ENCODE measurements at places on chromosomes 12 and 14.
A peak's percentile ranks its signal among the peaks of the same experiment; 100 is the strongest.

DNA sequence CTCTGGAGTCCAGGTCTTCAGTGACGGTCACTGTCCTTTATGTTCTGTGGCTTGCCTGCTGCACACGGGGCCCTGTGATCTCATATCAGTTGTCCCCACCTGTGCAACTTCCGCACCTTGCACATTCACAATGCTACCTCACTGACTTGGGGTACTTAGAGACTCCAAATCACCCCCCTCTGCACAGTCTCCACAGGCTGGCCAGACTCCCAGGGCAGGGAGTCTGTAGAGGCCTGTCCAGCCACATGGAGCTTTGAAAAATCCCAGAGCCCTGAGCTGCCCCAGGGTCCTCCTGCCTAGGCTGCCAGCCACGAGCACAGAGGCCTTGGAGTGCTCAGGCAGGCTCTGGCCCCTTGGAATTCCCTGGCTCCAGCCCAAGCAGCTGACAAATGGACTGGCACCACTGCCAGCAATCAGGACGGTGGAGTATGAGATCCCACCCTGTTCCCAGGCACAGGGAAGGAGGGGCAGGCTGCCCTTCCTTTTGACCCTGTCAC is 26.4 kb downstream of the CMKLR1 start:
- DNase-seq, result no peak

GRCh38 chr12:119727600-119728443 is 59.9 kb downstream of the PRKAB1 start:
- no peak for DNase-seq

DNA sequence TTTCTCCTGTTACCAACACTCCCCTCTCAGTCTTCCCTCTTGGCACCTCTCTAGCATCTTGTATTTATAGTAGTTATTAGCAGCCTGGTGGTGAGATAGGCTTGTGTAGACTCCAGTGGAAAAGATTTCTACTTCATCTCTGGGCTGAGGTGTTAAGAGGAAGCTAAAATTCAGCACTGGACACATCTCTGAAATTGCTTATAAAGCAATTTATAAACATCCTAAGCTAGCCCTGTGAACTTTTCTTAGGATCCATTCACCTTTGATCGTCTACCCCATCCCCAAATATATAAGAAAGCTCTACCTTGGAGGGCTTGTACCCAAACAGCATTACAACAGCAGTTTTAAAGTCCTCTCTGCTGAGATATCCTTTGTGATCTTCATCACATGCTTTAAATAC is 928 bp downstream of the EFCAB11 start:
- DNase-seq, result no peak

DNA sequence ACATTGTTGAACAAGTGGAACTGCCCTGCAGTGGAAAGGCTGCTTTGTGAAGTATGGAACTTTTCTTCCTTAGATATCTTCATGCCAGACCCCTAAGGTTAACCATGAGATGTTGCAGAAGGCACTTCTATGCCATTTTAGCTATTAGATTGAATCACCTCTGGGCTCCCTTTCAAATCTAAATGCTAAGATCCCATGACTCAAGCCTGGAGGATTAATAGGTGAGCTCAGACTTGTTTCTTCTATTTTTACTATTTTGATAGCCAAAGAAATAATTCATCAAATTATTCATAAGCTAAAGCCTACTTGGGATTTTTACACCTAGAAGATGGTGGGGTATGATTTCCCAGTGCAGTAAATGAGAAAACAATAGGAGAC is 64.3 kb downstream of the DAD1 start:
- DNase-seq, result no peak

DNA sequence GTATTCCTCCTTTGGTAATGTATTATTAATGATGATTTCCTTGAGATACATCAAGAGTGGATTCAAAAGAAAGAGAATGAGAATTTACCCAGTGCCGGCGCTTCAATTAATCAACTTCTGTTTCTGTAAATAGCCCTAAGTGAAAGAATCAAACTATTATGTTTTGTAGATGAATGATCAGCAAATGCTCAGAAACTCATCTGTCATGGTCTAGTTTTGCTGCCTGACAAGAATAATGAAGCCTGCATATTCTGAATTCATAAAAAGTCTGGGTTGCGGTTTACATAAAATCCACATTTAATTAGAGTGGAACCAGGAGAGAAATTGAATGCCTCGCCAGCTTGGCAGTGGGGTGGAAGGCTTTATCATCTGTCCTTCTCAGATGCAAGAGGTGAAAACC is 325.3 kb downstream of the GALC start:
- DNase-seq, result no peak

DNA sequence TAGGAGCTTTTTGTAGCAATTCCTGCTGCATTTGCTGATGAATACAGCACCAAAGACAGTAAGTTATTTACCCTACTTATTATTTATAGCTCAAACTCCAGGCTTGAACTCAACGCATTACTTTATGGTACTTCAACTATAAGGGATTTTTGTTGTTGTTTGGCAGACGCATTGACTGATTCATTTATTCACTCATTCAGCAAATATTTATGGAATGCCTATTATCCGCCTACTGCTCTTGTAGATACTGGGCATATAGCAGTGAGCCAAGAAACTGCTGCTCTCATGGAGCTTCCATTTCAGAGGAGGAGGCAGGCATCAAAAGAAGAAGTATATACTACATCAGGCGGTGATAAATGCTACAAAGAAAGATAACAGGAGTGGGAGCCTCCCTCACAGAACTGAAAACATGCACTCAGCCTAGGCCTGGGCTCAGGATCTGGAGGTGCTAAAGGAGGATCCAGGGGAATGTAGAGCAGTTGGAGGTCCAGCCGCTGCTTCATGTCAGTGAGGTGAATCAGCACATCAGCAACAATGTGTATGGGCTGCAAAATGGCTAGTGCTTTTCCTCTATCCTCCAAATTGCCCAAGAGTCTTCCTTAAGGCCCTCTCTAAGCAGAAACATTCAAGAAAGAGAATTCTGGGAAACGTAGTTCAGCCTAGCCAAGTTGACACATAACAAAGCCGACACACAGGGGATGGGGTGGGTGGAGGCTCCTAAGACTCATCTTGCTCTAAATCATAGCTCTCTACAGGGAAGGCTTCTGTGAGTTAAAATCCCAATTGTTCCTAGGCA is 157.5 kb downstream of the NRXN3 start:
- DNase-seq, result no peak

GRCh38 chr14:61247935-61248334 is 33.2 kb downstream of the TMEM30B start:
- DNase-seq, result no peak

- DNase-seq, result no peak
Measured at GRCh38 chr12:95141310-95141709, 67.9 kb upstream of the NR2C1 start.

GRCh38 chr12:47124451-47124850 is 44.7 kb upstream of the AMIGO2 start:
- no peak for DNase-seq

GRCh38 chr12:1429980-1430379 is 164.4 kb downstream of the FBXL14 start:
- no peak for DNase-seq

GRCh38 chr14:55000381-55000780 is 26.5 kb downstream of the WDHD1 start:
- no peak for DNase-seq

DNA sequence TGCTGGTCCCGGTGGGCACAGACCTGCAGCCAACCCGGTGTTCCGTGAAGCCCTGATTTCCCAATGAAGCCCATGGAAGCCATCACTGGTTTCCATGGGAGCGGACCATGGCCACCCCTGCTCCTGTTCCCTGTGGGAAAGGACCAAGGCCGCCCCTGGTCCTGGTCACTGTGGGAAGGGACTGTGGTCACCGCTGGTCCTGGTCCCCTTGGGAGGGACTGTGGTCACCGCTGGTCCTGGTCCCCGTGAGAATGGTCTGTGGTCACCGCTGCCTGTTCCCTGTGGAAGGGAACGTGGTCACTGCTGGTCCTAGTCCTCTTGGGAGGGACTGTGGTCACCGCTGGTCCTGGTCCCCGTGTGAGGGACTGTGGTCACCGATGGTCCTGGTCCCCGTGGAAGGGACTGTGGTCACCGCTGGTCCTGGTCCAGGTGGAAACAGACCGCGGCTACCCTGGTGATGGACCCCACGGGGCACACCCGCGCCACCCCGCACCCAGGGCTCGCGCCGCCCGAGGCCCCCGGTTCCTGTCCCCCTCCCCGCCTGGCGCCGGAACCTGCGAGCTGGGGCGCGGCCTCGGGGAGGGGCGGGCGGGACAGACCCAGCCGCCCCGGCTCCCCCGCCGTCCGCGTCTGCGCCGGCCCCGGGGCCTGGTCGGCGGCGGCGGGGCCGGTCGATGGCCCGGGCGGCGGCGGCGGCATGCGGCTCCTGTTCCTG is at the start of gene GLT1D1:
Gene GLT1D1, plus strand, starts transcription at position 594 of the 715 bp plus-strand sequence. Its CDS starts 104 bp downstream, at position 698.
- no peak for DNase-seq

- no peak for DNase-seq
Measured at GRCh38 chr14:21846227-21846885, 172.7 kb upstream of the OR4E1 start.

GRCh38 chr14:88327497-88327896 is 4.4 kb upstream of the KCNK10 start:
- DNase-seq, result no peak

GRCh38 chr12:8143261-8143660 is 13.6 kb upstream of the ZNF705A start:
- no peak for DNase-seq

DNA sequence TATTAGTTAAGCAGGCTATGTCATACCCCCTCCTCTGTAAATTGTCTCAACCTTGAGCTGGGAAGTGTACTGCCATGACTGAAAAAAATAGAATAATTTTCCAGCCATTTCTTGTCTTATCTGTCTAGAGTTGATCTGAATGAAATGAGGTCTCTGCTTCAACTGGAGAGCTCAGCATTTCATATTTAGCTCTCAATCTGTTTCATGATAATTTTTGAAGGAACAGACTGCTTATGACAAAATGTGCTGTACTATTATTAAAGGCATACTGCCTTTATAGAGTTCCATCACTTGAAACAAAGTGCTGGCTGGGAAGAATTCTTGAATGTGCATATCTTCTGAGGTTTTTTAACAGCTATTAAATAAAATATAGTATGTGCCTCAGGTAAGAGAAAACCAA is 19.1 kb downstream of the PTPRO start:
- no peak for DNase-seq

- DNase-seq, result no peak
Measured at GRCh38 chr14:100765296-100765695, 38.6 kb downstream of the DLK1 start.

DNA sequence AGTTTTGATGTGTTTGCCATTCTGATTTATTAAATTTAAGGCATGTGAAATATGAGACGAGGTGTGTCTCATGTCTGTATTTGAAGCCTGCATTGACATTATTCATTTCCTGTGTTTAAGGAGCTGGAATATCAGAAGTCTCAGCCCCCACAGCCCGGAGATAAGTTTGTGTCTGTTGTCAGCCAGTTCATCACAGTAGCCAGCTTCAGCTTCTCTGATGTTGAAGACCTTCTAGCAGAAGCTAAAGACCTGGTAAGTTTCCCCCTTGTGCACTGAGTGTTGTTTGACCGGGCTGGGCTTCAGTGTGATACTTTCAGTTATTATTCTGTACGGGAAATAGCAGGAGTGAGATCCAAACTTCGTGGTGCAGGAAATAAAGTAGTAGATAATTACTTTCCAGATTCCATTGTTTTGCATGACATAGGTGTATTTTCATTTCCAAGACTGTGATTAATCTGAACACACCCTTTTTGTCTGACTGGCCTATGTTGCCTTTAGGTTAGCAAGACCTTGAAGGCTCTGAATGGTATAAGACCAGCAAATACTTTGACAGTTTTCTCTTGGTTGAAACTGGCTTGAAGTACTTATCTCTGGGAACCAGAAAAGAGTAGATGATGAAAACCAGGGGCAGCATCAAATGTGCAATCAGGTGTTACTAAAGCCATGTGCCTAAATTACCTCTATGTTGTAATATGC is 101.5 kb downstream of the GPR135 start:
- DNase-seq, result no peak

GRCh38 chr12:116954710-116955381 is 44.1 kb downstream of the FBXW8 start:
- DNase-seq, result no peak

DNA sequence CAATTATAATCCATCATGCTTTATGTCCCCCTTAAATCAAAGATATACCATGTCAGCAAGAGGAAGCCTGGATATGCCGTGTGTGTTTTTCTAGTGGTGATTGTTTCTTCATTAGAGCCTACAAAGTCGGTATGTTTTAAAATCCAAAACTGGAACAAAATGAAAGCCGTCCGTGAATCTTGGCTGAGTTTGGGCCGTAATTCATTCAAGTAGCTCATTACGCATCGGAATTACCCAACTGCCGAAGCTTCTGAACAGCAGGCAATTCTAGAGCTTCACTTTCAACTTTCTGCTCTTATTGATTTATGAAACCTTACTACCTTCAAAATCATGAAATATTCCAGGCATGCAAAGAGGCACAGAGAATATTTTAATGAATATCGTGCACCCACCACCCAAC is 224.7 kb downstream of the AACS start:
- no peak for DNase-seq

- no peak for DNase-seq
Measured at GRCh38 chr14:70807898-70808415, 1.4 kb downstream of the MAP3K9 start.

GRCh38 chr12:51383269-51383905 is 7.8 kb downstream of the GALNT6 start:
- no peak for DNase-seq

DNA sequence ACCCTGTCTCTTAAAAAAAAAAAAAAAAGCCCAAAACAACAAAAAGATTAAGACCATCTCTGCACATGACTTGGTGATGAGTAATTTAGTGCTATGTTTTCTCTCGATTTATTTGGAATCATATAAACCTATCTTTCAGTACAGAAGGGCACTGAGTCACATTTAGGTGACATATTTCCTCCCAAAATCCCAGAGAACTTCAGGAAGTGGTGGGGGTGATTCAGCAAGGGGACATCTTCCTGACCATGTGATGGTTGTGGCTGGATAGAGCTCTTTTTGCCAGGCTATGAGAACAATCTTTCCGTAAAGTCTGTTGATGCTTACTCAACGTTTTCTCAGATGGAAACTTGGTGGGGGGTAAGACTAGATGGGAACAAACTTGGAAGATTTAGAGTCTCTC is 50.0 kb downstream of the PPFIBP1 start:
- DNase-seq, result no peak

DNA sequence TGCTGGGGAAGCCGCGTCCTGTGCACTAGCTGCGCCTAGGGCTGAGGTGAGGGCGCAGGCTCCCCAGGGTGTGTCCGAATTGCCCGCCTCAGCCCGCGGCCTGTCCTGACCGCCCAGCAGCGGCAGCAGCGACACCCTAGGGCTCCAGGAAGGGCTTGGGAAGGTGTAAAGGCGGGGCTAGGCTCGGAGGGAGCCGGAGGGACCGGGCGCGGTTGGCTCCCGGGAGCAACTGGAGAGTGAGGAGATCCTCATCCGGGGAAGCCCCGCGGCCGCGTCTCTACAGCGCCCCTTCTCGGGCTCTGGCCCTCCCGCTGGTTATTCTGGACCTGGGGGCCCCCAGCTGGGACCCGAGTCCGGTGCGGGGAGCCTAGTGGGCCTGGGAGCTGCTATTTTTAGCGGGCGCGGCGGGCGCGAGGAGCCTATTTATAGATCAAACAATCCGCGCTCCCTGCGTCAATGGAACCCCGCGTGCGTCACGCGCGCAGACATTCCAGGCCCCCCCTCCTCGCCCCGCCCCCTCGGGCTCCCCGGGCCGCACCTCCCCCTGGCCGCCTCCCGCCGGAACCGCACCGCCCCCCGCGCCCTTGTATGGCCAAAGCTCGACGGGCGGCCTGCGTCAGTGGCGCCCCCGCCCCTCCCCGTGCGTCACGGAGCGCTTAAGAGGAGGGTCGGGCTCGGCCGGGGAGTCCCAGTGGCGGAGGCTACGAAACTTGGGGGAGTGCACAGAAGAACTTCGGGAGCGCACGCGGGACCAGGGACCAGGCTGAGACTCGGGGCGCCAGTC is at the start of gene NR4A1:
Gene NR4A1, plus strand, starts transcription at position 685 of the 784 bp plus-strand sequence. CDS start 2,887 bp downstream, outside the sequence.
- peak; percentile 48 for DNase-seq

Measured in cortex of kidney (tissue), 1 donor.